NCI-H524 treated with DMSO at 0.1 percent for 48 hours (cell line): ENCODE measurements at places on chromosomes 5 and 9.
A peak's percentile ranks its signal among the peaks of the same experiment; 100 is the strongest.

DNA sequence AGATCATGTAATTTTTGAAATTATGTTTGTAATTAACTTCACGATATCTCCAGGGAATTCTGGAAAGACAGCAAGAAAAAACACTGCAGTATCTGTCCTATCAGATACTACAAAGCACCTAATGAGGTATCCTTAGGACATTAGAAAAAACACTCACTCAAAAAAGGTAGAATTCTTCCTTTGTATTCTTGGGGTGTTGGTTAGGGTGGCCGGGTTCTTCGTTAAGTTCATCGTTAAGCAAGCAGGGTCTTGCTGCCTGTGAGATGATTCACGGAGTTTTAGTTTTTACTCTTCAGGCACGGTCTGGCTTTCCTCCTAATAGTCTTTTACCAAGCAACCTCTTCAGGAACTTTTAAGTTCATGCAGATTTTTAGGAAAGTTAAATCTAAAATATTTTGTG, 91.4 kb upstream of the IRX4 start:
- DNase-seq = no peak

DNA sequence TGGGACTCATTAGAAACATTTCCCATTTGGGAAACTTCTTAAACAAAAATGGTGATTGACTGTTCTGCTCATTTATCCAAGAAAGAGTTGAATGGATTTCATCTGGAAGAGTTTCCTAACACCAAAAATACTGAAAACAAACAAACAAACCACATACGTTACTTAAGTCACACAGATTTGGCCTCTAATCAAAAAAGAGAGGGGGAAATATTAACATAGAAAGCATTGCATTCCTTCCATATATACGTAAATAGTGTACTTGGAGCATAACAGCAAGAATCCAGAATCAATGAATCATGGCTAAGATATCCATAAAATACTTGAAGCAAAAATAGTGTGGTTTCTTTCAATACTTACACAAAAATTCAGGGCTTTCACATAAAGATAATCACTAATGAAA, 189.8 kb upstream of the MAP3K1 start:
- DNase-seq = no peak

DNA sequence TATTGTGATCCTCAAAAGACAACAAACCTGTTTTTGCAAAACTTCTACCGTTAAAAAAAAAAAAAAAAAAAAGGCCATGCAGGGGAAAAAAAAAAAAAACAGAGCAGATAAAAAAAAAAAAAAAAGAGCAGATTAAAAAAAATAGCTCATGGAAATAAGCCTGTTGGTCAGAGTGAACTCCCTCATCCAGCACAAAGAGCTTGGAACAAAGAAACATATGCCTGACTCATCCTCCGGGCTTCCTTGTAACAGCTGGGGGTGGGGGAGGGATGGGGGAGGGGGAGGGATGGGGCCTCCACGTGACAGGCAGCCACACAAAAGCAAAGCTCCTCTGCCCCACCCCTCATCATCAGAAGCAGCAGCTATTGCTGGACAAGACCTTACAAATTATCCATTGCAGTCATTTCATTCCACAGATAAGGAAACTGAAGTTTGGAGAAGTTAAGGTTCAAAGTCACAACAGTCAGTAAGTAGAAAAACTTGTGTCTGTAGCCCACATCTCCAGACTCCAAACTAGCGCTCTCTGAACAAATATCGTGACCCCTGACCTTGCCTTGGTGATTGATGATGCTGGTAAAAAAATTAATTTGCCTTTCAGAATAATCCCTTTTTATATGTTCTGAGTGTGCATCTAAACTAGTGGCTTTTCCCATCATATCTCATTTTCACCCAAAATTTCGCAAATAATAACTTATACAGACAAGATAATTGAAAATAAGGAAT, 38.9 kb downstream of the SLC35D2 start:
- DNase-seq = no peak

DNA sequence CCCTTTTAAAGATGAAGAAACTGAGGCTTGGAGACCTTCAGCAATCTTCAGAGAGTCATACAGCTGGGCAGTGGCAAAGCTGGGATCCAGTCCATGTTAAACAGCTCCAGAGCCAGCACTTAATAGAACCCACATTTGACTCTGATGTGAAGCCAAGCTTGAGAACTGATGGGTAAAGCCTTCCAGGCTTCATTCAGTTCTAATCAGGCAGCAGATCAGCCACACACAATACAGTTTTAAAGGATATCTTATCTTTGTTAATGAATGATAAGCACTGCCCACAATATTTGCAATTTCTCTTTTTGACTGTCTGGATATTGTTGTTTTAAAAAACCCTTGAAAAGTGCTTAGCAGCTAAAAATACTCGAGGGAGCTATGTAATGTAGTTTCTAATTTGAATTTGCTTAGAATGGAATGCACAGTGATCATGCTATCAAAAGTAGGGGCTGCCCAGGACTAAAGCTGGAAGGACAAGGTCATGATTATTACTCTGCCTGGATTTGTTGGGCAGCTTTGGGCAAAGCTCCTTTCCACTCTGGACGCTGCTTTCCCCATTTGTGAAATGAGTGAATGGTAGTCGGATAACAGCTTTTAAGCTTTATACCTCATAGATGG, 31.3 kb upstream of the HTR4 start:
- no peak for DNase-seq

- peak; percentile 1 for DNase-seq
These were observed 47.7 kb upstream of the BOD1 start for GRCh38 chr5:173664154-173664526.

GRCh38 chr5:27240791-27241190, 202.4 kb upstream of the CDH9 start:
- no peak for DNase-seq

DNA sequence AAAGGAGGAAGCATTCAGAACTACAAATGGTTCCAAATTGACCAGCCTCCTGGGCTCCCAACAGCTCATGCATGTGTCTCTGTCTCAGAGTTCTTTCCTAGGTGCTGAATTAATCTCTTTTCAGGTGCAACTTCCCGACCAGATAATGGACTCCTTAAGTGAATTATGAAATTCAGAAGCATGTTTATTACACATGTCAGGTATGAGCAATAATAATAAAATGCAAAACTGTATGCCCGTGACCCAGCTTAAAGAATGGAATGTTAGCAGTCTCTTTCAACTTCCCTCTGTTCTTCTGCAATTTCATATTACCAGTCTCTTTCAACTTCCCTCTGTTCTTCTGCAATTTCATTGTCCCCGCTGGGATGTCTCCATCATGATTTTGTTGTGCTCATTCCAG, 60.4 kb downstream of the FBXL7 start:
- DNase-seq = no peak

DNA sequence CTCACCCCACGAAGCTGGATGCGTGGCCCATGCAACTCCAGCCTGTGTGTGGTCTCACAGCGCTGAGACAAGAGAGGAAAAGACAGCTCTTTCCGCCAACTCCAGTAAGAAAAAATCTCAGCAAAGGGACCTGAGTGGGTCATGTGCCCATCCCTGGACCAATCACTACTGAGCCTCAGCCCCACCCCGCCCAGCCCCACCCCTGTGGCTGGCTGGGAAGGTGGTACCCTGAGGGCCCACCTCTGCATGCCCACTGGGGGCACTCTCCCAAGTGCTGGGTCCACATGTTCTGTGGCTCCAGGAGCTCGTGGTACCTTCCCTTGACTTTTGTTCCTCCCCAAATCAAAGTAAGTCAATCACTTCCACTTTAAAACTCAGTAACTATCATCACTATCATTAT, 105.1 kb upstream of the SMIM23 start:
- DNase-seq = no peak

DNA sequence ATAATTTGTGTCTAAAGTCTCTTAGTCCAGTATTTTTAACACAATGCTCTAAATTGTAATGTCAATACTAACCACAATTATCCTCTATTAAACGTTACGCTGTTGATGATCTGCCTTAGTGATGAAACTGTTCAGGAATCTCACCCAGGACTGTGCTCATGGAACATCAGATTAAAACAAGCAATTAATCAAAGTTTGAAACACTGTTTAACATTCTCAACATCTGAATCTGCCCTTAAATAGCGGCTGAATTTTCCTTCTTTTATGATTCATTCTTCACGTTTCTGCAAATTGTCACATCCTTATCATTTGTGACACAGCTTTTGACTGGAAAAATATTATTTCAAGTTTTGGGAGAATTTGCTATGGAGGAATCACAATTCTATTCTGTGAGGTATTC, 113.8 kb downstream of the MARCHF11 start:
- no peak for DNase-seq

- DNase-seq = peak; percentile 70
These were observed 153.7 kb upstream of the GRAMD2B start for GRCh38 chr5:126269511-126269910.

GRCh38 chr5:15693933-15694332, 194.0 kb downstream of the FBXL7 start:
- DNase-seq = no peak

DNA sequence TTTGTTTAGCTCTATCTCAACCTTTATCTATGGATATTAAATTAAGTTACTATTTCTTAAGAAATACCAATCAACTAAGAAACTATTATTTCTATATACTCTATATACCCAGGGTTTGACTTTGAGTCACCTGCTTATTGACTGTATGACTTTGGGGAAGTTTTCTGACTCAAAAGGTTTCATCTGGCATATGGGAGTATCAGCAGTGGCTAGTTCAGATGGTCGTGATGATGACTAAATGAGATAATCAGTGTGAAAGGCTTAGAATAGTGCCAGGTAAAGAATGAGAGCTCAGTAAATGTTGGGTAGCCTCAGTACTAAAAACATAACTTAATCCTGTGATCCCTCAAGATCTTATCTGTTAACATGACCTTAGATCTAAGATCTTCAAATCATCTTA, 179.7 kb upstream of the ISL1 start:
- DNase-seq = no peak

DNA sequence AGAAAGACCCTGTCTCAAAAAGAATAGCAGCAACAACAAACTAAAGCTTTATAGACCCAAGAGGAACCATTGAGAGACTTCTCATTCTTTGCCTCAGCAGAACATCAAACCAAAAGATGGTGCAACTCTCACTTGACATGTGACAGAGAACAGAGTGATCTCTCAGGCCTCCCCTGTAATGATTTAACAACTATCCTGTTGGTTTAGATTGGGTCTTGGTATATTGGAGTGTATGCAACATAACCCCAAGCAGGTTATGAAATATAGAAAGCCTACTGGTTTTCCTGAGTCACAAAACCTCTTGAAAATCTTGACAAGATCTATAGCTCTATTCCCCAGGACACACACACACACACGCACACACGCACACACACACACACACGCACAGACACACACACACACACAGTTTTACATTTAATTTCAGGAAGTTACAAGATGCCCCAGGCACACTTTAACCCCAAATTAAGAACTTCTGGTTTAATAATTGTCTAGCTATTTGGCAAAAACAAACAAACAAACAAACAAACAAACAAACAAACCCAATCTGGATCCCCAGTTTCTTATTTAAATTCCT, 6.5 kb upstream of the FGF1 start:
- no peak for DNase-seq

DNA sequence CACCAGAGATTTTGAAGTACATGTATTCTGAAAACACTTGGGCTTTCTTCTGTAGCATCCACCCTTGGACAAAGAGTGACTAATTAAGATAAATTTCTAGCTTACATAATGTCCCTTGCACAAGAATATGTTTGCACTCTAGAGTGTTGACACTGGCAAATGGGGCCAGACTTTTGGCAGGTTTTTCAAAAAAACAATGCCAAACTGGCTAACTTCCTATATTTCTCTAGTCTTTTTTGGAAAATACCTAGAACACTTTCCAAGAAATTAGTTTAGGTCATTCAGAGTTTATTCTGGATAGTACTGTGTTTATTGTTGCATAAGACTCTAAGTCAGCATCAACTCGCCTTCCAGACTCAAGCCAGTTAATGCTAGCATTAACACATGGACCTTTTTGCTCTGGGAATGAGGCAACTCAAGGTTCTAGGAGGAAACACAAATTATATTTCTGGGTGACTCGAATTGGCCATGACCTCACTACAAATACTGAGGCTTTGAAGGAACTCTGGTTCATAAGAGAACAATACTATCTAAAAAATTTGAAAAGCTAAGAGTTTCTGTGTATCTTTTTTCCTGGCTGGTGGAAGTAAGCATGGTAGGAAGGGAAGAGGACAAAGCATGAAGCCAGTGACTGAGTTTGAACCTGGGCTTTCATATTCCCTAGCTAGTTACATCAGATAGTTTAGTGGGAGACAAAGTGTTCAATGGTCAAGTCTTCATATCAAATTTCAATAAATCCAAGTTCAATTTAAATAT, 101.6 kb downstream of the NREP start:
- no peak for DNase-seq

DNA sequence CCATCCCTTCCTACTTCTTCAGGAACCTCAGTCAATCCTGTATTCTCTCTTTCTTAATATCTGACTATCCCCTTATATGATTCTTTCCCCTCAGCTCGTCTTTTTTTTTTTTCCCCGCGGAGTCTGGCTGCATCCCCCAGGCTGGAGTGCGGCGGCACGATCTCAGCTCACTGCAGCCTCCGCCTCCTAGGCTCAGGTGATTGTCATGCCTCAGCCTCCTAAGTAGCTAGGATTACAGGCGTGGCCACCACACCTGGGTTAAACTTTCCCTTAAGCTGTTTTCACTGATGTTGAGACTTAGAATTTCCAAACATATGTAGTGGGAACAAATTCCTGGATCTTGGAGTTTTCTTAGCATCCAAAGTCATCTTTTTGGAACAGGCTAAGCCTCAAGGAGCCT, 13.3 kb upstream of the RUSC2 start:
- DNase-seq = no peak

DNA sequence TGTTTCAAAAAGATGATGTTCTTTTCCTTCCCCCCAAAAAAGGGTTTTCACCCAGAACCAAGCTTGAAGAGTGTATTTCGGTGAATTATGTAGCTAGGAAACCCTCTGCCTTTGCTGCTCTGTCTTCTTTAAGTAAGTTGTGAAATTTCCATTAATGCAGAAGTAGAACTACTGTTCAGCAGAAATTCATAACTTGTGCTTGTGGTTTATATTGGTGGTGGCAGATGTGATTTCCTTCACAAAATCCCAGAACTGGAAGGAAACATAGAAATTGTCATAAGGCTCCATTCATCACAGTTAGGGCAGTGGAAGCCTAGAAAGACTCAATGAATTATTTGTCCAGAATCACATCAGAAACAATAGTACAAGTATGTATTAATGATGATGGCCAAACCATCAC, 42.1 kb upstream of the DAB2 start:
- DNase-seq = no peak

- no peak for DNase-seq
These were observed 474.2 kb downstream of the MED10 start for GRCh38 chr5:5904113-5904512.

- DNase-seq = no peak
These were observed 161.9 kb downstream of the MAPKAP1 start for GRCh38 chr9:125544988-125545651.
